ENCODE measurements at places on chromosomes 12 and 14.

- no peak for DNase-seq
These were observed 271.1 kb upstream of the G2E3 start for GRCh38 chr14:30287579-30288445.

GRCh38 chr12:6961695-6962284 is 8.7 kb downstream of the PHB2 start:
- DNase-seq: no peak

DNA sequence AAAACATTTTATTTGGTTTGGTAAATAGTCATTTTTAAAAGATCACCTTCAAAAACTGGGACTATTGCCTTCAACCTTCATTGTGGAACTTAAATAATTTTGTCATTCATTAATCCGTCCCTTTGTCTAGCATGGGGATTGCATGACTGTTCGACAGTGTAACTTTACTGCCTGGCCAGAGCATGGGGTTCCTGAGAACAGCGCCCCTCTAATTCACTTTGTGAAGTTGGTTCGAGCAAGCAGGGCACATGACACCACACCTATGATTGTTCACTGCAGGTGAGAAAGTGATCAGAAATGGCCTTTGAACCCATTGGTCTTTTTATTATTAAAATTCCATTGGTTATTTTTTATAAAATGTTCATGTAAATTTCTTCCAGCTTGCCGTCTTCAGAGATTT is 37.2 kb upstream of the MYF6 start:
- no peak for DNase-seq

DNA sequence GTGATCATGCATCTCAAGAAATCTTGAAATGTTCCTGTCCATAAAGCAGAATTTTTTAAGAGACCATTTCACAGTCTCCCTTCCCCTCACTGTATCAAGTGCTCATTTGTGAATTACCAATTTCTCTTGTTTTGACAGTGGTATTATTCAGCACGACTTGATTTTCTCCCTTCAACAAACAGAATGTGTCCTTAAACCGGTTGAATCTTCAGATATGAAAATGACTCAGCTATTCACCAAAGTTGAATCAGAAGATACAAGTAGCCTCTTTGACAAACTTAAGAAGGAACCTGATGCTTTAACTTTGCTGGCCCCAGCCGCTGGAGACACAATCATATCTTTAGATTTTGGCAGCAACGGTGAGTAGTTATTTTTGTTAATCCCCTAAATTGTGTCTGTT is 25.5 kb upstream of the SNAPC1 start:
- no peak for DNase-seq

GRCh38 chr14:32022938-32023466 is 54.1 kb upstream of the ARHGAP5 start:
- DNase-seq: no peak

DNA sequence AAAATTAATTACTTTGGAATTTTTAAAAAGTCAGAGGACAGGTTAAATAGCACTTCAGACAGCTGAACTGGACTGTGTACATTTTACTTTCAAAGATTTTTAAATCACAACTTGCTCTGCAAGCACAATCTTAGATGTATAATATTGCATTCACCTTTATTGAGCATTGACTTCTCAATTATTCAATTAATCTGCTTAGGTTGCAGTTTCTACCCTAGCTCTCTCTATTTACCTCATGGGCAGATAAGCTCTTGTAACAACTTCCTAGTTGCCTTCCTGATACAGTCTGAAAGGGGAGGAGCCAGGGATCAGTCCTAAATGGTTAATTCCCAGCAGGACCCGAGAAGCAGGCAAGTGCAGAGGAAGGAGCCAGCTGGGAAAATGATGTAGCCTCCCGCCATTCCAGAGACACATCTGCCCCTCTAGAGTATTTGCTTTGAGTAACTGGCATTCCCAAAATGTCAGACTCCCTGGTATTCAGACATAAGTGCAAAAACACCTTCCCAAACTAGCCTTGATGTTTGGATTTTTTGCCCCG is 302.8 kb downstream of the GALC start:
- no peak for DNase-seq

- DNase-seq: no peak
These were observed 56.4 kb downstream of the GOLGA5 start for GRCh38 chr14:92850492-92850891.

DNA sequence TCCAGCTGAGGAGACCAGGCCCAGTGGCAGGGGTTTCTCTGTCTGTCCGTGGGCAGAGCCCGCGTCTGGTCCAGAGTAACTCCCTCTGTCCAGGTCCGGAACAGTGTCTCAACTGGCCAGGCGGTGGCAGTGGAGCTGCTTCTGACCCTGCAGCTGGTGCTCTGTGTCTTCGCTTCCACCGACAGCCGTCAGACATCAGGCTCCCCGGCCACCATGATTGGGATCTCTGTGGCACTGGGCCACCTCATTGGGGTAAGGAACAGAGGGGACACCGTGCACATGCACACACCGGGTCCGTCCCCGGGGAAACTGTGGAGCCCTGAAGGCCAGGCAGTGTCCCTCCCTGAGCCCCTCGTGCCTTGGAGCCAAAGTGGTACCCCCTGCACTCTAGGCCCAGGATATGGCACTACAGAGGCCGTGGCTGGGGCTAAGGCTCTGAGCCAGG is 1.5 kb downstream of the AQP6 start:
- DNase-seq: no peak

DNA sequence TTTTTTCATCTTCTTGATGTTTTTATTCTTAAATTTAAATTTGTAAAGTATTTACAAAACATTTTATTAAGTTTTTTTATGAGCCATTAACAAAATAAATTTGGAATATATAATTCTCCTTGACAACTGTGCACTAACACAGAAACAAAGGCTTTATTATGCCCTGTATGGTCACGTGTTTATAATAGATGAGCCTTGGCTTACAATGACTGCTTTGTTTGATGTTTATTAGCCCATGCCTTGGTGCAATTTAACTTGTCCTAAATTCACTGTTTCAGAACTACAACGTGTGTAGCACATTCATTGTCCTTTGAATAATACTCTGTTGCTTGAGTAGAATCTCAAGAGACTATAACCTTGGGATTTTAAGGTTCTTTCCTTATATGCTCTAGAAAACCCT is 59.8 kb downstream of the CNTN1 start:
- no peak for DNase-seq

GRCh38 chr12:70243510-70244371 is 508 bp downstream of the CNOT2 start:
- no peak for DNase-seq

GRCh38 chr14:51507906-51508511 is 143.7 kb upstream of the FRMD6 start:
- no peak for DNase-seq

- DNase-seq: no peak
These were observed 77.7 kb downstream of the PTPN11 start for GRCh38 chr12:112496496-112496895.

- DNase-seq: no peak
These were observed 75.1 kb downstream of the NOC4L start for GRCh38 chr12:132219323-132219722.

- no peak for DNase-seq
These were observed 30.0 kb upstream of the EID3 start for GRCh38 chr12:104273503-104273902.

DNA sequence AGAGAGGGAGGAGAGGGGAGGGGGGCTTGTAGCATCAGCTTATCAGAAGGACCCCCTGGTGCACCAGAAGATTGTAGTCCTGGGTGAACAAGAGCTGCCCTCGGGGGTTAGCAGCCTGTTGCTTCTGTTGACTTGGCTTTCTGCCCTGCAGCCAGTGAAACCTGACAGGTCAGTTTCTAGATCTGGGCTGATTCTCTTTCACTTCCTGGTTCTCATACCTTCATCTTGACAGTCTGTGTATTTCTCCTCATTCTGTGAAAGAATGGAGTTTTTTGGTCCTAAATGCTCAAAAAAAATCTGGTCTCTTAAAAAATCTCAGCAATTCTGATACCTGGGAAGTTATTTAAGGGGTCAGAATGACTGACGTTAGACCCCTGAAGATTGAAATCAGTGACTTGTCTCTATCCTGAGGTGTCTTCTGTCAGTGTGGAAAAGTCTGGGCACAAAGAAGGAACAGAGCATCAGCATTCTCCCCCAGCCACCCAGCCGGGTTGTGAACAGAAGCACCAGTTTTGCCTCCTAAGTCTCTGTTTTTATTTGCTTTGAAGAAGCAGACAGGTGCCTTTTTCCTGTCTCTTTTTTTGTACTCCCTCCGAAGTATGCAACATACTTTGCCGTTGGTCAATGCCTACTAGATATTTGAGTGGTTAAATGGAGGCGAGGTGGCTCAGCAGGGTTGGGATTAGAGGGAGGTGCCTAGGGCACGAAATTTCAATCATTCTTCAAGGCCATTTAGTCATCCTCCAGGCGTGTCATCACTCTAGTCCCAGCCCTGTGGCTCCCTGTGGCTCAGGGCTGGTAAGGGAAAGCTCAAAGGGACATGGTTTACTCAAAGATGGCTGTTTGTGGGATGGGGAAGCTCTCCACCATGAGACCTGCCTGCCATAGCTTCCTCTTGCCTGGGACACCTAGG is 24.0 kb downstream of the TTC9 start:
- no peak for DNase-seq

GRCh38 chr14:23537351-23538049 is 14.1 kb downstream of the ZFHX2 start:
- no peak for DNase-seq

DNA sequence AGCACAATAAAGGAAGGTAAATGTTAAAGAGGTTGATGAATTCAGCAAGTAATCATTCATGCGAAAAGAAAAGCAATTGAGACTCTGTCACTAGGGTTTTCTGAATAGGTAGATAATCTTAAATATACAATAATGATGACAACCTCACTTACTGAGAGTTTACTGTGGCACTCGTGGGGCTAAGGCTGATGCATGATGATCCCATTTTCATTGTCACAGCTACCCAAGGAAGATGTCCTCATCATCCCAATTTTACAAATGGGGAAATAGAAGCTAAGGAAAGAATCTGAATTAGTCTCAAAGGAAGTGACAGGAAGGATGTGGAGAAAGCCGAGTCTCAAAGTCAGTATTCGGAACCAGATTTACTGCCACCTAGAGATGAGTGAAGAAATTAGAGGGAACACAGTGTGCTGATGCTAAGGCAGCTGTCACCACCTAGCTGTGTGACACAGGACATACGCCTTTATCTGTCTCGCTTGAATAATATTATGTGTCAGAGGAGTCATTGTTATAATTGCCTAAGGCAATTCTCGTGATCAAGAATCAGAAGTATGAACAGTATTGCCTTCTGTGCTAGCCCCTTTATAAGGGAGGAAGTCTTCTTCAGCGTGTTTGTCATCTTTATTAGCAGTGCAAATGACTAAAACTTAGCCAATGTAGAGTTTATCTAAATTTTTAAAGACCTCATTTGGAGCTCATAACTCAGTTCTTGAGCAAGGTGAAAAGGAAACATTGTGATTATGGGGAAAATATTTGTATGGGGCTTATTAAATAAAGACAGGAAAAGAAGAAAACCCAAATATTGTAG is 63.2 kb downstream of the ERGIC2 start:
- peak; percentile 52 for DNase-seq

- DNase-seq: no peak
These were observed 191.6 kb downstream of the DUSP6 start for GRCh38 chr12:89160716-89161123.

Data from forelimb muscle (tissue), 1 donor.